ENCODE measurements at places on chromosomes 7 and 10. TPM values are rescaled to one million over a fixed set of nuclear protein-coding genes. Genes with fewer than 3 reads are reported as not detected.

The SPACDR gene
- total RNA-seq, result 5.6 TPM

The DGKI gene
- total RNA-seq, result 18.2 TPM

The FAM241B gene
- 11.8 TPM for total RNA-seq

The UNCX gene
- not detected for total RNA-seq

DNA sequence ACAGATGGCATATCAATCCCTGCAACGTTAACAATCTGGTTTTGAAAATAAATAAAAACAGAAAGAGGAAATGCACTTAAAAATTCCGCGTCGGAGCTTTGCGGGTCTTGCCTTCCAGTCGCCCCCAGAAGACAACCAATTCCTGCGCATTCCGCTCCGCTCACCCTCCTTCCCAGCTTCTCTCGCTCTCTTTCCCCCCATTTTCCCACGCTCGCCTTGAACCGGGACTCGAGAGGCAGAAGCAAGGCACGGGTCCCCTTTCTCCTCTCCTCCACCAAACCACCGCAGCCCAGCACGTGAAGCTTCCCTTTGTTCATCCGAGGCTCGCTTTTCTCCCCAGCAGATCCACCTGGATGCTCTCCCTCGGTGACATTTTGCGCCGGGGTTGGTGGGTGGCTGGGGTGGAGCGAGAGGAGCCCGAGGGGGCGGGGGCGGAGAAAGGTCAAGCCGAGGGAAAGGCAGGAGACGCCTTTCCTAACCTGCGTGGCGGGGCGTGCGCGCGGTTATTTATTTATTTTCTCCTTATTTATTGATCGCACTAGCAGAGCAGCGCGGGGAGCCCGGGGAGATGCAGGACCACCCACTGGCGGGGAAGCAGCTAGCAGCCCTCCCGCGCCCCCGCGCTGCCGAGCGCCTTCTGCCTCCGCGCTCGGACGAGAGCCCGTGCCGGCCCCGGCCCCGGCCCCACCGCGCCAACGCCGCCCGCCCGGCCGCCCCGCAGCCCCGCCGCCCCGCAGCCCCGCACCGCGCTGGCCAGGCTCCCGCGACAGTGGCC is at the start of gene KCND2:
Gene KCND2, plus strand, starts transcription at position 475 of the 775 bp plus-strand sequence.
- peaks cover 40% of the 10 kb centered on the region for H3K27me3 ChIP-seq
- peaks cover 3% of the 10 kb centered on the region for H3K36me3 ChIP-seq
- H3K27ac ChIP-seq, result no peak within 1 kb of the TSS

DNA sequence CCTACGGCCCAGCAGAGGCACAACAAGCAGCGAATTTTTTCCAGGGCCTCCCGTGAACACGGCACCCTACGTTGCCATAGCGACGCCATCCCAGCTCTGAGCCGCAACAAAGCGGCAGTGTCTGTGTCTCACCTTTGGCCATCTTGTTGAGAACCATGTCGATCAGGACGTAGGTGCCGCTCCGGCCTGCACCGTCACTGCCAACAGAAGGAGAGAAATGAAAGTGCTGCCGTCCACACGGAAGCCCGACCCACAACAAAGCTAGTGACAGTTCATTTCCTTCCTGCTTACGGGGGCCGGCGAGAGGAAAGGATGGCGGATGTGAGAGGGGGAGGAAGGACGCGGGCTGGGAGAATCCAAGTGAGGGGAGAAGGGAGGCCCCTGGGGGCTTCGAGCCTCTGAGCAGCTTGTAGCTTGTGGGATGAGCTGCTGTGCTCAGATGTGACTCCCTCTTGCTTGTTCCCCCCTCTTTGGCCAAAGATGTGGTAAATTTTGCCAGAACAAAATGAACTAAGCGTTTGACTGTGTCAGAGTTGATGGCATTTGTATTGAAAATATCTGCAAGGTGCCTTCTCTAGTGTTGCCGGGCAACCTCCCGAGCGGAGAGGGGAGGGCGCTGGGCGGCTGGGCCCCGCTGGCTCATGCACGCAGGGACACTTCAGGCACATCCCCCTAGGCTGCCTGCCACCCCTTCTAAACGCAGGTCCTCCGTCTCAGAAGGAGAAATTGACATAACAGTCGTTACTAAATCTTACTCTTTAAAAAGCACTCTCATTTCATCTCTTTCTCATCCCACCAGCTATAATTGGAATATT is 232.2 kb downstream of the DNAJB6 start:
- H3K27me3 ChIP-seq, result peaks cover 6% of the 10 kb centered on the region
- H3K4me3 ChIP-seq, result peak overlapping the region; percentile 91
- H3K27ac ChIP-seq, result peak overlapping the region; percentile 45

GRCh38 chr7:155878250-155878649 is 66.0 kb upstream of the SHH start:
- H3K27me3 ChIP-seq, result peaks cover 23% of the 10 kb centered on the region
- H3K36me3 ChIP-seq, result no peaks in the 10 kb centered on the region
- no peak for DNase-seq
- no peak overlapping the region for H3K27ac ChIP-seq
- no peaks in the 10 kb centered on the region for H3K4me1 ChIP-seq

- H3K4me1 ChIP-seq, result no peaks in the 10 kb centered on the region
- no peak overlapping the region for H3K27ac ChIP-seq
- H3K4me3 ChIP-seq, result no peak overlapping the region
- H3K36me3 ChIP-seq, result no peaks in the 10 kb centered on the region
- H3K27me3 ChIP-seq, result peaks cover 17% of the 10 kb centered on the region
Observed at GRCh38 chr10:71429304-71429703, 32.6 kb downstream of the CDH23 start.

The CRHR2 gene
- total RNA-seq, result not detected

The UPP1 gene
- total RNA-seq, result 92.2 TPM

- H3K4me3 ChIP-seq, result no peak overlapping the region
- no peaks in the 10 kb centered on the region for H3K4me1 ChIP-seq
- H3K36me3 ChIP-seq, result no peaks in the 10 kb centered on the region
- H3K27me3 ChIP-seq, result peaks cover 19% of the 10 kb centered on the region
- H3K27ac ChIP-seq, result no peak overlapping the region
Observed at GRCh38 chr10:78811174-78811573, 257.6 kb upstream of the ZMIZ1 start.

DNA sequence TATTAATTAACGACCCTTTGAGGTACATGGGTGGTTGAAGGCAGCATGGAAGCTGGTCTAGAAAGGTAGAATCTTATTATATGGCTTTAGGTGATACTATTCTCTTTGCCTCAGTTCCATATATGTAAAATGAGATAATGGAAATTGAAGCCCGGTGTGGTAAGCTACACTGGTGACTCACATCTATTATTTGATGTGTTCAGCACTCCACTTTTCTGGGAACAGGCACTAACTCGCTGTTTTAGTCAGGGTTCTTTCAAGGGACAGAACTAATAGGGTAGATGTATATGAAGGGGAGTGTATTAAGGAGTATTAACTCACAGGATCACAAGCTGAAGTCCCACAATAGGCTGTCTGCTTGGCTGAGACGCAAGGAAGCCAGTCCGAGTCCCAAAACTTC is 4.4 kb upstream of the TRUB1 start:
- H3K4me1 ChIP-seq, result peaks cover 20% of the 10 kb centered on the region
- H3K27ac ChIP-seq, result no peak overlapping the region
- DNase-seq, result no peak
- H3K27me3 ChIP-seq, result peaks cover 4% of the 10 kb centered on the region
- no peak overlapping the region for H3K4me3 ChIP-seq

DNA sequence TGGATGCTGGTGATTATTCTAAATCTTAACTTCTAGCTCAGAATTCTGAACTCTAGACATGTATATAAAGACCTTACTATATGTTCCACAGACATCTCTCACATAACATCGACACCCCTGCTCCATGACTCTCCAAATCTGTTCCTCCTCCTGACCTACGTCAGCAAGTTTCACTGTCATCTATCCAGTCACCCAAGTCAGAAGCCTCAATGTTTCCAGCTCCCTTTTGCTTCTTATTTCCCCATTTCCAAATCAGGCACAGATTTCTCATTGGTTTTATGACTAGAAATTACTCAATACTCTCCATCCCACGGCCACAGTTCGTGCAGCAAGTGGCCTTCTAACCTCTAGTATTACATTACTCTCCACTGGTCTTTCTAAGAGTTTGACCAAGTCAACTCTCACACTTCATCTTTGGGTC is 28.5 kb downstream of the EPC1 start:
- H3K36me3 ChIP-seq, result peaks cover 19% of the 10 kb centered on the region
- peak; percentile 34 for DNase-seq
- peak overlapping the region; percentile 64 for H3K27ac ChIP-seq
- peaks cover 84% of the 10 kb centered on the region for H3K4me1 ChIP-seq
- H3K27me3 ChIP-seq, result no peaks in the 10 kb centered on the region

DNA sequence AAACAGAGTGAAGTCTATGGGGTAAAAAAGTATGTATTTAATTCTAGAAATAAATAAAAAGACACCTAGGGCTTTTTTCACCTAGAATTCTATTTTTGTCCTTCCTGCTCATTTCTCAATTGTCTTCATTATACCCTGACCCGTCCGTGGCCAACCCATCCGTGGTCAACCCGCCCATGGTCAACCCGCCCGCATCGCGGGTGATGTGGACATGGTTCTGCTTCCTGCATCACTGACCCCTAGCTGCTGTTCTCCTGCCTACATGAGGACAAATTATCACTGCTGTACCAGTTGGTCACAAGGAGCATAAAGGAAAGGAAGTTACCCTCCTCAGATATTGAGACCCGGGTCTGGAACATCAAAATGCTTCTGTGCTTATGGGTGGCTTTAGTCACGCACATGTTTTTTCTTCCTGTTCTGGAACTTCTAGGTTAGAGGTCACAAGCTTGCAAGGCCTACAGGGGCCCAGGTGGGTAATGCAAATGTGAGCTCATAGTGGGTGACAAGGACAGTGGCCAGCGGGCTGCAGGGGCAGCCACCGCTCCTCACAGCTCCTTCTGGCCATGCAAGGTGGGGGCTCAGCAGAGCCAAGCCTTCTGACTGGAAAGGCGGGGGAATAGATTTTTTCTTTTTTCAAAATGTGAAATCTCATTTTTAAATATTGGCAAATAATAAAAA is 15.5 kb downstream of the CAMK2G start:
- peaks cover 7% of the 10 kb centered on the region for H3K36me3 ChIP-seq
- H3K4me1 ChIP-seq, result peaks cover 60% of the 10 kb centered on the region
- H3K4me3 ChIP-seq, result peak overlapping the region; percentile 71
- DNase-seq, result no peak
- H3K27me3 ChIP-seq, result no peaks in the 10 kb centered on the region

The PRSS37 gene
- not detected for total RNA-seq

DNA sequence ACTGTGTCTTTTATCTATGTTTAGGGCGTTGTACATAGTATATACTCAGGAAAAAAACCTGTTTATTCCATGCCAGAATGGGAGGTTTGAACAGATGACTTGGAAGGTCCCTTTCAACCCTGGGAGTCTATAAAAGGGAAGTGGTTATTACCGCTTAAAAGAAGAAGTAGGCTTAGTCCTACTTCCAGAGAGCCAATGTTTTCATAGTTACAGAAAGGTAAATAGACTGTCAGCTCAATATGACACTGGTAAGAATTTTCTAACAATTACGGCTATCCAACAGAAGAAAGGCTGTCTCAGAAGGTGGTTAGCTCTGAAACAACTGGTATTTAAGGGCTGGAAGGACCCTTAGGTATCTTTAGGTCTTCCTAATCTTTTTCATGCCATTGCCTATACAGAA is 1.1 kb upstream of the TFAM start:
- H3K4me1 ChIP-seq, result peaks cover 46% of the 10 kb centered on the region
- peaks cover 12% of the 10 kb centered on the region for H3K36me3 ChIP-seq
- H3K27ac ChIP-seq, result peak overlapping the region; percentile 93
- no peaks in the 10 kb centered on the region for H3K27me3 ChIP-seq

GRCh38 chr10:114026189-114027040 is 17.3 kb upstream of the ADRB1 start:
- H3K4me3 ChIP-seq, result peak overlapping the region; percentile 49
- no peak for DNase-seq
- peaks cover 58% of the 10 kb centered on the region for H3K27me3 ChIP-seq
- H3K27ac ChIP-seq, result no peak overlapping the region
- peaks cover 28% of the 10 kb centered on the region for H3K4me1 ChIP-seq
- H3K36me3 ChIP-seq, result no peaks in the 10 kb centered on the region

- H3K27ac ChIP-seq, result no peak overlapping the region
- H3K36me3 ChIP-seq, result no peaks in the 10 kb centered on the region
- peaks cover 6% of the 10 kb centered on the region for H3K27me3 ChIP-seq
Observed at GRCh38 chr10:117823980-117824379, 222.8 kb downstream of the RAB11FIP2 start.

DNA sequence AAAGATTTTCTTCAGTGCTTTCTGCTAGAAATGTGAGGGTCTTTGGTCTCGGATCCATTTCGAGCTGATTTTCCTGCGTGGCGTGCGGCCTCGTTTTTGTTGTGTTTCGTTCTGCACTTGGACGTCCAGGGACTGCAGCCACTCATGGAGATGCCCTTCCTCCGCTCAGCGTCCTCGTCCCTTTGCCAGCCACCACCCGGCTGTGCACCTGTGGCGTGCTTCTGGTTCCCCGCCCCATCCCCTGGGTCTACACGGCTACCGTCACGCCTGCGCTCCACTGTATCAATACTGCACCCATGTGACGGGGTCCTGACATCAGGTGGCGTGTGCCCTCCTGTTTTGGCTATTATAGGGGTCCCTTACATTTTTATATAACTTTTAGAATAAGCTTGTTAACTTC is 42.7 kb upstream of the NKX6-2 start:
- H3K36me3 ChIP-seq, result no peaks in the 10 kb centered on the region
- H3K4me3 ChIP-seq, result no peak overlapping the region
- no peaks in the 10 kb centered on the region for H3K4me1 ChIP-seq
- no peaks in the 10 kb centered on the region for H3K27me3 ChIP-seq
- no peak for DNase-seq

- H3K4me1 ChIP-seq, result no peaks in the 10 kb centered on the region
- H3K27me3 ChIP-seq, result no peaks in the 10 kb centered on the region
- no peak overlapping the region for H3K4me3 ChIP-seq
- no peaks in the 10 kb centered on the region for H3K36me3 ChIP-seq
- H3K27ac ChIP-seq, result no peak overlapping the region
- DNase-seq, result no peak
Observed at GRCh38 chr10:49747303-49747646, 14.8 kb downstream of the OGDHL start.

- peaks cover 12% of the 10 kb centered on the region for H3K4me1 ChIP-seq
- no peak for DNase-seq
- H3K4me3 ChIP-seq, result no peak overlapping the region
- peaks cover 6% of the 10 kb centered on the region for H3K36me3 ChIP-seq
- H3K27me3 ChIP-seq, result peaks cover 40% of the 10 kb centered on the region
- H3K27ac ChIP-seq, result peak overlapping the region; percentile 33
Observed at GRCh38 chr7:41869596-41869995, 166.7 kb upstream of the INHBA start.

DNA sequence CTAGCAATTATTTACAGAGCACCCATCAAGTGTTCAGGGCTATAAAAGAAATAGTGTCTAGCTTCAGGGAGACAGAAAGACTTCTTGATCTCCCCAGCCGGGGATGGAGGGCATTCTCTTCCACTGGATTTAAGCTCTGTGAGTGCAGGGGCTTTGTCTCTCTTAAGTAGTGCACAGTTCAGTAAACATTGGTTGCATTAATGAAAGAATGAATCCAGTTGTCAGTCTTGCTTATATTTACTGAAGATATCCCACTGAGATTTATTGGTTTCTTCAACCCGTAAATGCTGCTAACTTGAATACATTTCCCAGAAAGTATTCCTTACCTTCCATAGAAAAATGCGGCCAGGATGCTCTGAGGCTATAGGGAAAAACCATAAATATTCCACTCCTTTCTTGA is 41.9 kb downstream of the AUTS2 start:
- H3K27me3 ChIP-seq, result peaks cover 4% of the 10 kb centered on the region
- no peak overlapping the region for H3K27ac ChIP-seq
- H3K36me3 ChIP-seq, result no peaks in the 10 kb centered on the region
